AG10803 (cell line): ENCODE measurements at places on chromosomes 16 and 17.

GRCh38 chr17:27488231-27488630, 32.0 kb downstream of the KSR1 start:
- DNase-seq, result no peak

DNA sequence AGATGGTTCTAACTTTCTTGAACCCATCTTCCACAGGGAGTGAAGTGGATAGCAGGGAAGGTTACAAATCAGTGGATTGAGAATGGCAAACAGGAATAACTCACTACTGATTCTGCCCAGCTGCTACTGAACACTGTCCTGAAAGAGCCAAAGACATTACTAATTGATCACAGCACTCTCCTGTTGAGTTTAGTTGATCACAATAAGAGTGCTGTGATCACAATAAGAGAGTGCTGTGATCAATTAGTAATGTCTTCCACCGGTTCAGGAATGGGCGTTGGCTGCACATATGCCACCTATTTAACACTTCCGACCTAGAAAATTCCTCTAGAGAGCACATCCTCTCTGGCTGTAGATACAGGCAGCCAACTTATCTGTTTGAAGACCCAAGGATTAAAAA, 11.4 kb downstream of the CFAP97D1 start:
- peak; percentile 65 for DNase-seq

DNA sequence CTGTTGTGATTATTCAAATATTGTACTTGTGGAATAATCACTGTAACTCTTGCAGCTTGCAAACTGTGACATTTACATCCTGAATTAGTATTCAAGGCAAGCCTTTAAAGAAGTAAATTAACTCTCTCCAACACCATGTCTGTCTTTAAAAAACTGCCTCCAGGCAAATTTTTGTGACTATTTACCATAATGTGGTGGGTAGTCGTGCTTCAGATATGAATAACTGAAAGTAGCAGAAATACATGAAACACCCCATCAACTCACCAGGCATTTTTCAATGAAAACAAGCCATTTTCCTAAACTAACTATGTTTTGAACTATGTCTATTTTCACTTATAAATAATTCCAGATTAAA, 217.4 kb upstream of the PSMD7 start:
- no peak for DNase-seq

GRCh38 chr17:76797241-76797840, 59.4 kb downstream of the MFSD11 start:
- no peak for DNase-seq

- no peak for DNase-seq
Measured at GRCh38 chr16:54542805-54543505, 256.4 kb upstream of the IRX3 start.

DNA sequence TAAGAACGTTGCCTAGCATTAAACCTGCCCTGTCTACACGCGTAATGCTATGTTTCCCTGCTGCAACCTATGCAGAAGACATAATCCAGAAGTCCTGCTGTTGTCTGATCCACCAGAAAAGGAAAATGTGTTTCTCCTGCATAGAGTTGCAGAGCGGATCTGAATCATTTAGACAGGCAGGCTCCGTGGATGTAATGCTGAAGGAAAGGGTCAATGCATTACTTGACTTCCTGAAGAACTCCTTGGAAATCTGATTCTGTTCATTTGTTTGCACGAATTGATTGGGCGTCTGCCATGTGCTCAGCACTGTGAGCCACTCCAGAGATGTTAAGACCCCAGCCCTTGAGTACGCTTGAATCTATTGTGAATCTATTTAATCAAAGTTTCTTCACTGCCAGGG, 83.4 kb downstream of the FOXL1 start:
- peak; percentile 22 for DNase-seq

DNA sequence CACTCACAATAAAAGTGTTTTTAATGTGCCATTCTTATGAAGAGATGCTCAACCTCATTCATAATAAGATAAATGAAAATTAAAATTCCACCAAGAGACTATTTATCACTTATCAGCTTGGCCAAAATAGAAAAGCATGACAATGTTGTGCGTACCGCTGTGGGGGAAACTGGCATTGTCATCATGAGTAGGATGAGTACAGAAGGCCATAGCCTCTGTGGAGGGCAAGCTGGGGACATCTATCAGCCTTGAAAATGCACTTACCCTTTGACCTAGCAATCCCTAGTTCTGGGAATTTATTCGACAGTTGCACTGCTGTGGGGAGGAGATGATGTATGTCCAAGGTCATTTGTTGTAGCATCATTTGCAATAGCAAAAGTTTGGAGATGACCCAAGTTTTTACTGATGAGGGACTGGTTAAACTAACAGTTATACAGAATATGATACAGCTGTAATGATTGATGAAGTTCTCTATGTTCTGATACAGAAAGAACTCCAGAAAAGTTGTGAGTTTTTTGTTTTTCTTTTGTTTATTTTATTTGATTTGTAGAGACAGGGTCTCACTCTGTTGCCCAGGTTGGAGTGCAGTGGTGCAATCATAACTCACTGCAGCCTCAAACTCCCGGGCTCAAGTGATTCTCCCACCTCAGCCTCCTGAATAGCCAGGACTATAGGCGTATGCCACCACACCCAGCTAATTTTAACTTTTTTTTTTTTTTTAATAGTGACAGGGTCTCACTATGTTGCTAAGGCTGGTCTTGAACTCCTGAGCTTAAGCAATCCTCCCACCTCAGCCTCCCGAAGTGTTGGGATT, 13.7 kb upstream of the PRKCB start:
- no peak for DNase-seq

DNA sequence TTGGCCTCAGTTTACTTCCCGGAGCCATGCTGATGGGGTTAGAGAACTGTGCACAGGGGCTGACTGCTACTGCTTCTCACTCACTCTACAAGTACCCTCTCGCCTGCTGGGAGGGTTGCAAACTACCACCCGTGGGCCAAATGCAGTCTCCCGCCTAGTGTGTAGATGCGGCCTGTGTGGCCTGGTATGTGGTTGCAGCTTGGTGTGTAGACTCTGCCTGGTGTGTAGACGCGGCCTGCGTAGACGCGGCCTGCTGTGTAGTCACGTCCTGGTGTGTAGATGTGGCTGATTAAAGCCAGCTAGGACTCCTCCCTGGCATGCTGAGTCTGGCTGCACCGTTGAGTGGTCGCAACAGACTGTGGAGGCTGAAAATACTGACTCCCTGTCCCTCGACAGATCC, 7.3 kb downstream of the CANT1 start:
- no peak for DNase-seq

DNA sequence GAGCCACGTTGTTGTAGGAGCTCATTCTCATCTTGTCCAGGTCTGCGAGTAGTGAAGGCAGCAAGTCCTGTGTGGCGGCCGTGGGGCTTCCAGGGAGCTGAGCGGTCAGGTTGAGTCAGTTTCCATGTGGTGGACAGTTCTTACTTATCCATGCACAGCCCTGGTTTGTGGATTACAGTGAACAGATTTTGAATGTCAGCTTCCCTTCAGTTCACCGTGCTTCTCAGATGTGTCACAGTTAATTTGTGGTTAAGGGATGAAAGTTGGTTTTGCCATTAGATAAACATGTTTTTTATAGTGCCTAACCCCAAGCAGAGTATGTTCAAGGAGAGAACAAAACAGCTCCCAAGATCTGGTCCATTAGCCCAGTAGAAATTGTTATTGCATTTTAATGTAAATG, 103.1 kb downstream of the RPTOR start:
- peak; percentile 88 for DNase-seq

DNA sequence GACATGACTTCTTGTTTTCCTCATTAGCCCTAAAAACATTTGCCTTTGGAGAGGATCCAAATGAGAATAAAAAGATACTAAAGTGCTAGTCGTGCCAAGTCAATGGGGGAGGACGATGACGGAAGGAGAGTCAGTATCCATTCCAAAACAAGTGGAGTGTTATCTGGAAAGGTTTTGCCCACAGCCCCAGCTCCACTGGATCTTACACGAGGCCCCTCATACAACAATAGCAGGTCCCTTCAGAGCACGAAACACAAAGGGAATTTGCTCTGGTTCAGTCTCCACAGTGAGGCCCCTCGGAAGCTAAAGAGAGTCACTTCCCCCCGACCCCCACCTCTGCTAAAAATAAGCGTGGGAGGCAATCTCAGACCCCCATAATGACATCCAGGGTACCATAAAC, 496.9 kb upstream of the ZFHX3 start:
- DNase-seq, result no peak

- DNase-seq, result no peak
Measured at GRCh38 chr17:60351012-60351695, 40.8 kb downstream of the USP32 start.

DNA sequence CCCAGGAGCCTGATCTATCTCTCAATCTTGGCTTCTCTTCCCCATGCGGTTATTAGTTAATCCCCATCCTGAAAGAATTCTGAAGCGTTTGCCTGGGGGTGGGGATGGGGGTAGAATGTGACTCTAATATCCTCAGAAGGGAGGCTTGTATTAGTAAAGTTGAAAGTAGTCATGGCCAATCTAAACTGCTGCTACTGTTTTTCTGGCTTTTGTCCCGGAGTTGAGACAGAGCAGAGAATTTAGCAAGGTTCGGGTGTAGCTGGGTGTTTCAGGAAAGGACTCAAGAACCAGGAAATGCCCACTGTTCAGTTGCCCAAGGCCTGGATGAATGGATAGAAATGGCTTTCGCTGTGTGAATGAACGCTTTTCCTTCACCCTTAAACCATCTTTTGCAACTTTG, 17.6 kb upstream of the ITGAM start:
- peak; percentile 1 for DNase-seq

- DNase-seq, result peak; percentile 63
Measured at GRCh38 chr16:87580855-87581261, 21.4 kb upstream of the JPH3 start.

DNA sequence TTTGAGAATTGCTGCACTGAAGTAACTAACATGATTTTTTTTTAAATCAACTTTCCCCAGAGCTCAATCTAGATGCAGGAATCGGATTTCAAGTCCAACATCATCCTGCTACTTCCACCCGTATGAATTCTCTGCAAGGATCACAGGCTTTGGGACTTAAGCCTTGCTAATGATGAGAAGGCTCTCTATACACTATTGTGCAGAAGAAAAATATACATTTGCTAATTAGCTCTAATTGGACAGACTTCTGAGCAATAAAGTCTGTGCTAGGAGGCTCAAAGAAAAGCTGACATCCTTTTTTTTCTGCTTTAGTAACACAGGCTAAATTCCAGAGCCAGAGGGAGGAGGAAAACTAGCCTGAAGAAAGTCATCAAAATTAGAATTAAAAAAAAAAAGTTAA, 433.6 kb downstream of the PMP22 start:
- no peak for DNase-seq

- DNase-seq, result peak; percentile 54
Measured at GRCh38 chr17:12402963-12403622, 262.6 kb upstream of the MYOCD start.

DNA sequence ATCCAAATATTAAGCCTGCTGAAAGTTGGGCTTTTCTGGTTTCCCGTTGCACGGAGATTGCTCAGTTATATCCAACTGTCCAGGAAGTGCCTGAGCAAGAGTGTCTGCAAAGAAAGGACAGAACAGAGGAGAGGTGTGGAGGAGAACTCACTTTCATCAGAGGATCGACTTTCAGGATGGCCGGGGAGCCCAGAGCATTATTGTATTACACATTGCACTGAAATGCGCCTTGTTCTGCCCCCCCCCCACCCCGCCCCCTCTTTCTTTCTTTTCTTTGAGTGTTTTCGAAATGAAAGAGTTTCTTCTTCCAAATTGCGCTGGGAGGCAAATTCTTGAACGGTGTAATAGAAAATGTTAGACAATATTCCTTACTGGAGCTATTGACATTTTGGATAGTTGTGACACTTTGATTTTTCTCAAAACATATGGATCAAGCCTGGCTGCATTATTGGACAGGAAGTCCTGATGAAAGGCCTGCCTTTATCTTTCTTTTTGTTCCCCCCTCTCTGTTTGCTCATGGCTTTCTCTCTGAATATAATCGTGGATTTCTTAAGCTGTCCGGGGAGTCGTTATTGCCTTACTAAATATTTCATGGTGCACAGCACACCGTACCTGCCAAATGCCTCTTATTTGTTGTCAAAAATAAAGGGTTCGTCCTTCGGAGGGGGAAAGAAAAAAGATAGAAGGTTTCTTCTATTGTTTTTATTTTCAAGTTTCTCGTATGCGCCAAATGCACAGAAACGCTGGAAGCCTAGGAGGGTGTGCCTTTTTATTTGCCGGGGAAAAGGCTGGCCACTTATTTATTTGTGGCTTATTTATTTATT, 110.8 kb downstream of the IRX3 start:
- peak; percentile 16 for DNase-seq

GRCh38 chr16:8776129-8776584, 21.3 kb downstream of the TMEM186 start:
- no peak for DNase-seq

- peak; percentile 99 for DNase-seq
Measured at GRCh38 chr17:27540318-27541101, 84.3 kb downstream of the KSR1 start.

- DNase-seq, result no peak
Measured at GRCh38 chr16:28495098-28495793, 803 bp downstream of the APOBR start.

DNA sequence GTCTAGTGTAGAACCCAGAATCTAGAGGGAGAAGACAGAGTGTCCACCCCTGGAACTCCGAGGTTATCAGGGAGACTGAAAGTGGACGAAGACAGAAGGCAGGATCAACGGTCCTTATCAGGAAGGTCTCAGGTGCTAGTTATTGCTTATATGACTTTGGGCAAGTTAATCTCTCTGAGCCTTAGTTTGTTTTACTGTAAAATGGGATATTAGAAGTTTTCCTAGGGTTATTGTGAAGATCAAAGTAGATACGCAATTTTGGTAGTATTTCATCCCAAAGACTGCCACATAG, 1.2 kb downstream of the RNF167 start:
- no peak for DNase-seq

DNA sequence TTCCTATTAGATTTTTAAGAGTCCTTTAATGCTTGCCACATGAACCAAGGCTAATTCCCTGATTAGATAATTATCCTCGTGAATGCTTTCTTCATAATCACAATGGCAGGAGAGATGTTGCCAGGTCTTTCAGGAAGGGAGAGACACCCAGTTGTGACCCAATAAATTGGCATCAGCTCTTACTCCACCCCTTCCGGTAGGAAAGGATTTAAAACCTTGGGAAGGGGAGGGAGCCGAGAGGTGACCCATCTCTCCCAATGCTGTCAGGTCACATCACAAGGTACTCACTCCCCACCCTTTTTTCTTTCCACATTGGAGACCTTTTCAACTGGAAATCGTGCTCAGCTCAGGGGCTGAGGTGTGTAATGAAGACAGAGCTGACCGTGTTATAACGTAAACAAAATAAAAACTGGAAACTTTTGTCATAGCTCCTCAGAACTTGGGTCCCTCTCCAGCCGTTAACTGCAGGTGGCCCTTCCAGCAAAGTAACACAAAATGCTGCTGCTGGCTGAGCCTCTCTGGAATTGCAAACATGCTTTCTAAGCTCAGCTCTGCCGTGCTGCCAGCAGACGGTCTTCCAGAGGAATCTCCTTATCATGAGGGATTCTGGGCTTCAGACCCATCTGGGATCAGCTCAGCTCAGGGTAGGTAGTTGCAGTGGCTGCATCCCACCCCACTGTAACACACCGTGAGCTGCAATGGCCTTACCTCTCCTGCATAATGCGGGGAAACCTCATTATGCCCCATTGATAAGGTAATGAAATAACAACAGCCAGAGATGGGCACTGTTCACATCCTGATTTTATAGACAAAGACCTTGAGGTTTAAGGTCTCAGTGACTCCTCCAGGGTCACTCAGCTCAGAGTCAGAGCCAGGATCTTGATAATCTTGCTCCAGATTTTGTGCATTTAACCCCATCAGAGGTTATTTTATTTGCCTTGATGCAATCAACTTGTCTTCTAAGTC, 15.6 kb downstream of the TMEM100 start:
- no peak for DNase-seq

- DNase-seq, result no peak
Measured at GRCh38 chr16:28875134-28876018, 2.9 kb upstream of the ATP2A1 start.

- DNase-seq, result no peak
Measured at GRCh38 chr17:73683771-73684170, 39.5 kb upstream of the SDK2 start.
